Foreskin melanocyte (primary cell): ENCODE measurements at places on chromosomes 3 and 15.

- DNase-seq: no peak
Measured at GRCh38 chr3:101413656-101414055, 93.3 kb upstream of the IMPG2 start.

- no peak for DNase-seq
Measured at GRCh38 chr3:72299321-72299802, 514.4 kb upstream of the PROK2 start.

DNA sequence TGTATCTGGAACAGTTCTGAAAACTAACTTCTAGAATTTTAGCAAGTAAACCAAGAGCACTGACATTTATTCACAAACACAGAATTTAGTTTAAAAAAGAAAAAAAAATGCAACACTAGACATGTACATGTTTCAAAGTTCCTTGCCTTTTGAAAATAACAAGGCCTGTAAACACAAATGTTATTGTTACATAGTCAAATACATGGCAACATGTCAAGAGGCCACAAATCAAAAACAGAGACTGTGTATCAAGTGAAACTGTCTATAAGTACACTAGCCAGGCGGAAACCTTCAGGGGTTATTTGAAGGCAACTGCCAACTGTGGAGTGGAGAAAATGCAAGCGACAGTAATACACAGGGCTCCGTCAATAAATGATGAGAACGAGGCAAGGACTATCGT is 547.6 kb downstream of the FOXP1 start:
- DNase-seq: no peak

- DNase-seq: no peak
Measured at GRCh38 chr3:183254487-183255347, 1.7 kb downstream of the B3GNT5 start.

DNA sequence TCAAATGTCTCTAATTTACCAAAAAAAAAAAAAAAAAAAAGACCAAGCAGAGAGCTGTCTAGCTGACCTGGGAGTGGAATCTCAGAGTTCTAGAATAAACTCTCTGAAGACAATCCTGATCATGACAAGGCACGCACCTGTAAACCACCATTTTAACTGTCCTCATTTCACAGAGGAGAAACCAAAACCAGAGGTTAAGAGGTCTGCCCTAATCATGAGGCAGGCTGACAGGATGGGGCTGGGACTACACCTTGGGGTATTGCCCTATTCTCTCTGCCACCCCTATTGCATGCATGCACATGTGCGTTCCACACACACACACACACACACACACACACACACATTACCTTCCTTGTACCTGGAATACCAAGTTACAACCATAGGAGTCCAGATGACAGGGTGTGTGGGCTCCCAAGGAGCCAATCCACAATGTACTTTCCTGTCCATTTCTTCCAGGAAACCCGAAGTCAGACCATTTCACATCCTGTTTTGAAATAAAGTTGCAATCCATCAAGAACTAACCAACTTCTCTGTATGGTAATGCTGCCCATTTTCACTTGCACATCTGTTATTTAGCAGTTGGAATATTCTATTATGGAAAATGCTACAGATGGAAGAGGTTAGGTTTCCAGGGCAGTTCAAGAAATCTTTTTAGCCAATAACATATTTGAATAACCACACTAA is 34.6 kb downstream of the HSPBAP1 start:
- DNase-seq: no peak

DNA sequence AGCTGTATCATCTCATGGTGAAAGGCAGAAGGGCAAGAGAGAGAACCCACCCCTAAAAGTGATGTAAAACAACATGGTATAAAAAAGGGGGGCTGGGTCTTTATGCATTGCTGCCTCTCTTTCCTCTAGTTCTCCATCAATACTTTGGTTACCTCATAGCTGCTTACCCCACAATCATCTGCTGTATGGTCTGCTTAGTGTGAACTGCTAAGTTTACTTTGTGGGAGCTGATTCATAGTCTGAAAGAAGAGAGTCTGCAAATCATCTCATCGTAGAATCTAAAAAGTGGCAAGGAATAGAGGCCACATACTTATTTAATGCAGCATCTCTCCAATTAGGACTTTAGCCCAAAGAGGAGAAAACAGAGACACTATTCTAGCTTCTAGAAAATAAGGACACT is 546.8 kb downstream of the GBE1 start:
- no peak for DNase-seq

DNA sequence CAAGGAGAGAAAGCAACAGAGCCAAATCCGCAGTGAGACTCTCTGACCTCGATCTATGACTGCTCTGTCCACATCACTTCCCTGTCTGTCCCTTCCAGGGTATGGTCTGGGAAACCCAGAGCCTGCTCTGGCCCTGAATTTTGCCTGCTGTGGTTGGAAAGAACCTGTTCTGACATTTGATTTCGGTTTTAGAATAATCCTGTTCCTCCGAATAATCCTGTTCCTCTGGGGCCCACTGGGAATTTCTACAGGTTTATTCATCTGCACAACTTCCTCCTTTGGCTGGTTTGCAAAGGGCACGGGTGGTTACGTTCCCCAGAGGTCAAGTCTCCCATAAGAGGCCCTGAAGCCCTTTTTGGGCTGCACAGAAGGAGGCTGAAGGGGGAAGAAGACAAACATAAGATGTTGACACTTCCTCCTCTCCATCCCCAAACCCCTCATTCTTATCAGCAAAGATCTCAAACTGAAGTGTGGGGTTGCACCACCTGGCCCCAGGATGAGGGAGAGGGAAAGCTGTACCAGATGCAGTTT is 10.6 kb downstream of the LAMP3 start:
- DNase-seq: no peak

- DNase-seq: no peak
Measured at GRCh38 chr15:78651007-78651406, 10.0 kb upstream of the CHRNB4 start.

DNA sequence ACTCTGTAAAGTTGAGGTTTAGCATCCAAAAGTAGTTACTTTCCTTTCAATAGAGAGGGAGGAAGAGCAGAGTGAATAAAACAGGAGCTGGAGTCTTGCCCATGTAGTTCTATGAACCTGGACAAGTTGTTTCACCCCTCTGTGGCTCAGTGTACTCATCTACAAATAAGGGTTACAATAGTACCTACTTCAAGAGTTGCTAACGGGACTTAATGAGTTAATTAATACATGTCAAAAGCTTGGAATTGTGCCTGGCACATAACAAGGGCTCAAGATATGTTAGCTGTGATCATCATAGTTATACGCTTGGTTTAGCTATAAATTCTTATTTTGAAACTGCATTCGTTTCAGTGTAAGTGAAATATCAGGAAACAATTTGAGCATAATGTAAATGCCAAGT is 388.5 kb upstream of the THBS1 start:
- no peak for DNase-seq

- DNase-seq: no peak
Measured at GRCh38 chr3:16308727-16309126, 43.7 kb downstream of the OXNAD1 start.

DNA sequence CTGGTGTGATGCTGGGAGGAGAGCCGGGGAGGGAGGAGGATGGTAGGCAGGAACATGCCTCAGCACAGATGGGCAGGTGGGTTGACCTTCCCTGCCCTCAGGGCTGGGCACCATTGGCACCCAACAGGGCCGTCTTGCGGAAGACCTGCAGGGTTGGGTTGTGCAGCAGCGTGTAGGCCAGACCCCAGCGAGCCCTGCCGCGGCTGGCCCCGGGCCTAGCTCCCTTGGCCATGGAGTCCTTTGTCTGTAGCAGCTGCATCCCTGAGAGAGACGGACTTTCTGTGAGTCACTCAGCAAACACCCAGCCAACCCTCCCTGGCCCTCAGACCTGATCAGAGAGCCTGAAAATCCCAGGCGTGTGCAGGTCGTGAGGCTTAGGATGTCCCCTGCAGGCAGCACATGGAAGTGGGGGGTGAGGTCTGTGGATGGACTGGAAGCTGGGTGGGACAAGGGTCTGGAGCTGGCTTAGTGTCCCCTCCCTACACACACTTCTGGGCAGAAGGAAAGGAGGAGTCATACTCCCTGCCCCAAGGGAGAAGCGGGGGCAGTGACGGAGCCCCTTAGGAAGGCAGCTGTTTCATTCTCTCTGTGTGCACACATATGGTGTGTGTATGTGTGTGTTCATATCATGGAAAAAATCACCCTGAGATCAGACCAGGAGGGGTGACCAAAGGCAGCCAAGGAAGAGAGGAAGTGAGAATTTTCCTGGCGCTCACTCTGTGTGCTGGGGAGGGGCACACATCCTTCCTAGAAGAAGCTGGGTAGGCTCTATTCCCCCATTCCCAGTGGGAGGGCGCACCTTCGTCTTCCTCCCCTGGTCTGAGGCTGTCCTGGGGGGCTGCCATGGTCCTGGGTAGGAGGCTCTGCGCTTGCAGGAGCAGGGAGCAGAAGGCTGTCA is 6.7 kb downstream of the ISLR start:
- DNase-seq: no peak

DNA sequence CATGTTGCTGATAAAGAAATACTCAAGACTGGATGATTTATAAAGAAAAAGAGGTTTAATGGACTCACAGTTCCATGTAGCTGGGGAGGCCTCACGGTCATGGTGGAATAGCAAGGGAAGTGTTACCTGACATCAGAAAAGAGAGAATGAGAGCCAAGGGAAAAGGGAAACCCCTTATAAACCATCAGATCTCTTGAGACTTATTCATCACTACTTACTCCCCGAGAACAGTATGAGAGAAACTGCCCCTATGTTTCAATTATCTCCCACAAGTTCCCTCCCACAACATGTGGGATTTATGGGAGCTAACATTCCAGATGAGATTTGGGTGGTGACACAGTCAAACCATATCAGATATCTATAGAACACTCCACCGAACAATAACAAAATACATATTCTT is 904.6 kb downstream of the PDCD6IP start:
- no peak for DNase-seq

DNA sequence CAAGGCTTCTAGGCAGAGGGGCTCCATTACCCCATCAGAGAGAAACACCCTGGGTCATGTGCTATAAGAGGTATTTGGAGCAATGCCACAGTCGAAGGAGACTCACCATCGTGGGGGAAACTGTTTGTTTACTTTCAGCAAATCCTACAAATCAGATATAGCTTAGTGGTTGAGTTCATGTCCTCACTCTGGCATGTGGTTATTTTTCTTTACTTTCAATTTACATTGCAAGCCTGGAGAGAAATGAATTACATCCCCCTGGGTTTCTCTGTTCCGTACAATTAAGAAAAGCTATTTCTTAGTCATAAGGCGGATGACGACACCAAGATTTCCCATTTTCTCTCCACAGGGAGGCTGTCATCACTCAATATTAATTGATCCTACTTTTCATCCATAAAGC is 36.9 kb downstream of the RFTN1 start:
- DNase-seq: no peak

- DNase-seq: no peak
Measured at GRCh38 chr3:50323614-50324199, 1.2 kb upstream of the HYAL2 start.

- DNase-seq: peak; percentile 13
Measured at GRCh38 chr3:43155464-43156121, 49.7 kb upstream of the POMGNT2 start.

GRCh38 chr3:87191641-87192040 is 35.5 kb upstream of the CHMP2B start:
- DNase-seq: no peak

GRCh38 chr15:68369931-68370767 is 61.8 kb downstream of the ITGA11 start:
- DNase-seq: no peak

- no peak for DNase-seq
Measured at GRCh38 chr3:55309336-55309735, 177.8 kb downstream of the WNT5A start.

DNA sequence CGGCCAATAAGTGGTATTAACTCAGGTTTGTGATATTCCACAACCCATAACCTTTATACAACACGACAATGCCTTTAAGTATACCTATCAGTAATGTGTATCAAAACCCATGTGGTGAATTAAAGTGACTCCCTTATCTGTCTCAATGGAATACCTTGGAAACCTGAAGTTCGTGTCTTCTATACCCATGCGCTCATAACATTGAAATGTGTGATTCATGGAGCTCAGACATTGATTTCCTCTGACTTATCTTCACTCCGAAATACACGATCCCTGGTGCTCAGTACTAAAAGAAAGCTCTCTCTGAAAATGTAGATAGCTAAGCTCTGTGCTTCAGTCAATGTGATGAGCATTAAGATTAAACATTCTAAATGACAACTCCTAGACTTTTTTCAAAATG is 140.3 kb downstream of the TBC1D5 start:
- DNase-seq: no peak

- no peak for DNase-seq
Measured at GRCh38 chr15:49191892-49192291, 21.8 kb downstream of the GALK2 start.

GRCh38 chr15:45498701-45499100 is 23.9 kb downstream of the SLC30A4 start:
- no peak for DNase-seq

GRCh38 chr3:64270866-64271260 is 45.6 kb upstream of the PRICKLE2 start:
- no peak for DNase-seq

DNA sequence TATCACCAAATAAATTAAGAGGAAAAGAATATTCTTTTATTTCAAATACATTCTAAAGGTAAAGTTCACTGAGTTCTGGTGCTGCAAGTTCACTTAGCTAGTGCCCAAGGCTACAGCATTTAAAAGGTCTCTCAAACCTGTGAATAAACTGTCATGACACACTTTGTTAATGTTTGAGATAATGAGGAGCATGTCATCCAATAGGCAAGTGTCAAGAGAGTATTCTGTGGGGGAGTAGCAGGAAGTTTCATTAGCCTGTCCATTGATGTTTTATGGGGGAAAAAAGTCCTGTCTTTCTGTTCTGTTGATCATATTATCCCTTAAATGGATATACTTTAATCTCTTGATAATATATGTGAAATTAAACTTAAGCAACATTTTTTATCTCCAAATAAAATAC is 4.0 kb downstream of the SPESP1 start:
- no peak for DNase-seq

DNA sequence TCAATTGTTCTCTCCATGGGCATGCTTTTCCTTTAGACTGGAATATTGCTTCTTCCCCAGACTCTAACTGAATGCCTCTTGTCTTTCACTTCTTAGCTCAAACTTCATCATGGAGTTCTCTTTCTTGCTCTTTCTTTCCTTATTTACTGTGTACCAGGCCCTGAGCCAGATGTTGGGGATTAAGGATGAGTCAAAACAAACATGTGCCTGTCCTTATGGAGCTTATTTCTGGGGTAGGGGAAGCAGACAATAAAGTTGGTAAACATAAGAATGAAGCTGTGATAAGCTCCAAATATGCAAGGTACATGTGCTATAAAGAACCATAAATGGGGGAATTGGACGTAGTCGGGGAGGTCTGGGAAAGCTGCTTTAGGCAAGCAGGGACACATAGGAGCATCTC is 145.8 kb downstream of the ALDH1A2 start:
- DNase-seq: no peak

DNA sequence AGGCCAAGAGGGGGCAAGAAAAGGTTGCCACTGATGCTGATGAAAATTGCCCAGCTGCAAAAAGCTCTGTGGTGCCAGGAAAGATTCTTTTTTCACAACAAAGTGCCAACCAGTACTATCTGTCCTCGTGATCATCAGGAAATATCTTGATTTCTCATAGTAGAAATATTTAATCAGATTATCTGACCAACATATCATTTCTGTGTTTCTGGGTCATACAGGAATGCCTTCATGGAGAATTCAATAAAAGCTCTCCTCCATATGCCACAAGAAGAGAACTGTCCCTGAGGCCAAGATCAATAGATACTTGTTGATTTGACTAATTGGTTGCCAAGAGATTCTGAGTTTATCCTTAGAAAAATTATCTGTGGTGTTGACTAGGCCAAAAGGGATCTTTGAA is 63.5 kb downstream of the FSIP1 start:
- DNase-seq: no peak

- no peak for DNase-seq
Measured at GRCh38 chr3:196872316-196872715, 4.6 kb downstream of the SENP5 start.
